ENCODE measurements at places on chromosomes 13 and 19.

GRCh38 chr13:52399046-52399445 is 6.9 kb downstream of the THSD1 start:
- no peak for DNase-seq

GRCh38 chr13:113666951-113667701 is at the start of gene GRK1:
TSS of gene GRK1 (plus strand) at chr13:113667219. CDS start at chr13:113667387, 168 bp downstream.
- DNase-seq, result no peak

DNA sequence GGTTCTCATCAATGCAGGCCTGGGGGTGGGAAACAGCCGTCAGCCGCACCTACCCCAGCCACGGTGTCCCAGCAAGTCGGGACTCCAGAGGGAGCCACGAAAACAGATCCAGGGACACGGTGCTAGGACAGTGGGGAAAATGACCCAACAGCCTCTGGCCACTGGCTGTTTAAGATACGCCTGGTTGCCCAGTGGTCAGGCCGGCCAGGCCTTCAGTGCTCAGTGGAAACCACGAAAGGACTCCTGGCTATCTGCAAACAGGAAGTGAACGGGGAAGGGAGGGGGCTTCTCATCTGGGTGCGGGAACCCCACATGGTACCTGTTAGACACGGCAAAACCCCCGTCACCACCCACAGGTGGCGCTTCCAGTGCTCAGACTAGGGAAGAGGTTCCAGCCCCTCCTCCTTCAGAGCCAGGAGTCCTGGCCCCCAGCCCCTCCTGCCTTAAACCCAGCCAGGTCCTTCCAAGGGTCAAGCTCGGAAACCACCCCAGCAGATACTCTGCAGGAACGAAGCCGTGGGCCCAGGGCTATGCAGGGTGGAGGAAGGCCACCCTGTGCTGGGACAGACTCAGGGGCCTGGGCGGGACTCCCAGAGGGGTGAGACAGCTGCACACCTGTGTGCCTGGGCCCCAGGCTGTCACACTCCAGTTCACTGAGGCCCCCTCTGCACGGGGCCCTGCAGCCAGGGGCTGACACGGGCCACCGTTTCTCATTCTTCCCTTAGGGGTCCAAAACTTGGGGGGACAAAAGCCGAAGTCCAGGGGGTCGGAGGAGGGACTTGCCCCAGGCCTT is 4.5 kb downstream of the PPP1R12C start:
- no peak for DNase-seq

DNA sequence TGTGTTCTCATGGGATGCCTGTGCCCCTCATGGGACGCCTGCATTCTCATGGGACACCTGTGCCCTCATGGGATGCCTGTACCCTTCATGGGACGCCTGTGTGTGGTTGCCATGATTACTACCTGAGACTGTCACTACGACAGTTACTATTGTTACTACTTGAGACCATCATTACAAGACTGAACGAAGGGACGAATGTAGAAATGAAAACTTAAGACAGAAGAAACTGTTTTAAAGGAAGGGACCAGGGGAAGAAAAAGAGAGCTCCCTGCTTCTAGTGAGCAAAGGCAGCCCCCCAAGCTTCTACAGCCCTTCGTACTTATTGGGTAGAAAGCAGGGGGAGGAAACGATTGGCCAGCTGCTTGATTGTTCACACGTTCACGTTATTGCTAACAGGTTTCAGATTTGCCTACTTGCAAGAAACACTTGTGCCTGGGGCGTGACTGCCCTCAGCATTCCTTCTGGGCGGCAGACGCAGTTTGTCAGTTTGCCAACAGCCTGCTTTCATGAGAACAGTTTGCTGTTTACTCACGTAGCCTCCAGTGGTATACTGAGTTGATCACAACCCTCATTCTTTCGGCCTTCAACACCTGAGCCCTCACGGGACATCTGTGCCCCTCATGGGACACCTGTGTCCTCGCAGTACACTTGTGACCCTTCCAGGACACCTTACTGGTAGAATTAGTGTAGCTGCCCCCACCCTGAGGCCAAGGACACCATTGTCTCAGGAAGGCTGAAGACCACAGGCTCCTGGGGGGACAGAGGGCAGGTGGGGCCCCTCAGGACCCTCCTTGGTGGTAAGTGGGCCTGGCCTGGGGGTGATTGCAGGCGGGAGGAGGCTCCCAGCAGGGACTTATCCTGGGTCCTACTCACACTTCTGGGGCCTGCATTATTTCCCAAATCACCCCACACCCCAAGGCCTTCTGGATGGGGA is 2.5 kb upstream of the S1PR4 start:
- no peak for DNase-seq

GRCh38 chr13:92843549-92843948 is 383.1 kb upstream of the GPC6 start:
- DNase-seq, result no peak

- no peak for DNase-seq
Measured at GRCh38 chr13:97015661-97016350, 21.5 kb upstream of the OXGR1 start.

GRCh38 chr19:9427941-9428340 is 7.4 kb downstream of the ZNF266 start:
- no peak for DNase-seq

GRCh38 chr13:100158569-100158968 is 69.7 kb downstream of the PCCA start:
- DNase-seq, result no peak

DNA sequence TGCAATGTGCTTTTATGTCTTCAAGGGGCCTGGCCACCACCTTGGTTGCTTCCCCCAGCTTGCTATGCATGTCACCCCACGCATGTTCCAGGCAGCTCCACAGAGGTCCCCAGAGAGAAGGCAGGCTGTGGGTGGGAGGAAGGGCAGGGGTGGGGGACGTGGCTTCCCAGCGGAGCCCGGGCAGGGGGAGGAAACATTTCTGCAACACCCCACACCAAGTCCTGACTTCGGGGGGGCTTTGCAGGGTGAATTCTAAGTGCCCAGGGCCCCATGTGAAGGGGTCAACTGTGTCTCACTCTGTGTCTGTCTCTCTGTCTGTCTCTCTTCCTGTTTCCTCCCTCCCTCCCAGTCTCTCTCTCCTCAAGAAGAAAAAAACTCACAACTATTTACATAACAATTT is 39.6 kb downstream of the LTBP4 start:
- no peak for DNase-seq

- no peak for DNase-seq
Measured at GRCh38 chr19:4640247-4641000, 1.1 kb downstream of the TNFAIP8L1 start.

GRCh38 chr13:80481588-80481987 is 140.7 kb upstream of the SPRY2 start:
- DNase-seq, result no peak

- DNase-seq, result no peak
Measured at GRCh38 chr19:48498595-48499311, 12.9 kb downstream of the LMTK3 start.

DNA sequence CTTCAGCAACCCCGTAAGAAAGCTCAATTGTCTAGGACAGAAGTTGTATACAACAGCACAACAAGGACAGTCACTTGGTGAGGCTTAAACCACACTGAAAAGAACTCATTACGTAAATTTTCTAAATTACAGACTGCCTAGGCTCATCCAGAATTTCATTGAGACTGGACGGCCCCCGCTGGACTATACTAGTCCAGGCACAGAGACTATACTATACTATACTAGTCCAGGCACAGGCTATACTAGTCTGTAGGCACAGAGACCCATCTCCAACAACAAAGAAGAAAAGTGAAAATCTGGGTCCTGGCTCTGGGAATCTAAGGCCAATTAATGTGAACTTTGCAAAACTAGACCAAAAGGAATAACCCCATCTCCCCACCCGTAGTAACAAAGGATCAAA is 700 bp downstream of the ZNF816 start:
- no peak for DNase-seq

DNA sequence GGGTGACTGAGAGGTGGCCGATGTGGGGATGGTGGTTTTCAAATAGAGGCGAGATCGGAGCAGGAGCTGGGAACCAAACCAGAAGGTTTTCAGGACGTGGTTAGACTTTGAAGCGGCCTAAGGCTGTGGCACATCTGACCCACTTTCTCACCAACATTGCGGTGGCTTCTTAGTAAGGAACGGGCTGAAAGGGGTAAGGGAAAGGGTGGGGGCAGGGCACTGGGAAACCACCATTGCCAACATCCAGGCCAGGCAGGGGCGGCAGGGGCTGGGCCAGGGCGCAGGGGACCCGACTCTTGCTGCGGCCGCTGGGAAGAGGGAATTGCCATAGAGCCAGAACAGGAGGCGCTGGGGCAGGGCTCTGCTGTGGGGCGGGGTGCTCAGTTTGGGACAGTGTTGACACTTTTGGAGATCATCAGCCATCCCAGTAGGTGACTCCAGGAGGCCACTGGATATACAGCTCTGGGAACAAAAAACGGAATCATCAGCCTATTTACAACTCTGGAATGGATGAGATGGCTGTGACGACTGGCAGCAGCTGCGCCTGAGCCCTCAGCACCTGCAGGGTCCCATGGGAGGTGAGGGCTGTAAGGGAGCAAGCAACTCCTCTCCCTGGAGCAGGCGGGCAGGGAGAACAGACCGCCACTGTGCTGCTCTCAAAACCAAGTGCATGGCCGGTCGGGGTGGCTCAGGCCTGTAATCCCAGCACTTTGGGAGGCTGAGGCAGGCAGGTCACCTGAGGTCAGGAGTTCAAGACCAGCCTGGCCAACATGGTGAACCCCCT is 52.2 kb downstream of the IRS2 start:
- DNase-seq, result no peak

DNA sequence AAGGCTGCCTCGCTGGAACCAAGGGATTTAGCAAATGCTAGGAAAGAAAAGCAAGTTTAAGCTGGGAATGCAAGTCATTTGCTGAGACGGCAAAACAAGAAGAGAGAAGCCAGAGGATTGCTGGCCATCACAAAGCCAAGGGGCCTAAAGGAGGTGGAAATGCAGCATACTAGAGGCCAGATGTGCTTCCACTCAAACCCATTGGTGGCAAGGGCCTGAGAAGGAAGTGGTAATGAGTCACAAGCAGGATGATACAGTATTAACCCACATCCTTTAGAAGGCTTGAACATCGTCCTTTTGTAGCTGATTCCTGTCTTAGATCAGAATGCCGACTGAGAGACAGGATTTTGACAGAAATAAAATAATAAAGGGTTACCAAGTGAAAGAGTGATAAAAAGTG is 68.2 kb downstream of the ITGBL1 start:
- no peak for DNase-seq

DNA sequence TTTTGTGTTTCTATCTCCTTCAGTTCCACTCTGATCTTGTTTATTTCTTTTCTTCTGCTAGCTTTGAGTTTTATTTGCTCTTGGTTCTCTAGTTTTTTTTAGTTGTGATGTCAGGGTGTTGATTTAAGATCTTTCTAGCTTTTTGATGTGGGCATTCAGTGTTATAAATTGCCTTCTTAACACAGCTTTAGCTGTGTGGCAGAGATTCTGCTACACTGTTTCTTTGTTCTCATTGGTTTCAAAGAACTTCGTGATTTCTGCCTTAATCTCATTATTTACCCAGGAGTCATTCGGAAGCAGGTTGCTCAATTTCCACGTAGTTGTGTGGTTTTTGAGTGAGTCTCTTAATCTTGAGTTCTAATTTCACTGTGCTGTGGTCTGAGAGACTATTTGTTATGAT is 251.7 kb upstream of the HTR2A start:
- no peak for DNase-seq
